ENCODE measurements at places on chromosomes 6 and 20.

DNA sequence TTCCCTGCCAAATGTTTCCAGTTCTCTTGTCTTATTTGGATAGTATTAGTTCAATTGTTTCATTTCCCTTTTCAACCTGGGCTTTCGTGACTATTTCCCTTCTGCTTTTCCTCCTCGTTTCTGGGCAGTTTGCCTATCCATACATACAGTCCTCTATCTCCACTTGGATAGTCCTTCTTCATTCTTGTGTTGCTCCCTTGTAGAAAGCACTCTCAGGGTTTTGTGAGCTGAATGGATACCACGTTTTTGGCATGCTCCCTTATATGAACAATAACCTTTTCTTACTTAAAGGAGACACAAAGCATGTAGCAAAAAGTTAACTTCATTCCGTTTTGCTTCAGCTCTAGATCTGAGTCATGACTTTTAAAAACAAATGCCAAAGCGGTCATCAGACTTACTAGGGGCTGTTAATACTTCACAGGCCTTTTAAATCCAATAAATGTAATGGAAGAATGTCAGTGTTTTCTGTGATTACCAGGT, 16.6 kb downstream of the CRYBG1 start:
- no peak for DNase-seq

DNA sequence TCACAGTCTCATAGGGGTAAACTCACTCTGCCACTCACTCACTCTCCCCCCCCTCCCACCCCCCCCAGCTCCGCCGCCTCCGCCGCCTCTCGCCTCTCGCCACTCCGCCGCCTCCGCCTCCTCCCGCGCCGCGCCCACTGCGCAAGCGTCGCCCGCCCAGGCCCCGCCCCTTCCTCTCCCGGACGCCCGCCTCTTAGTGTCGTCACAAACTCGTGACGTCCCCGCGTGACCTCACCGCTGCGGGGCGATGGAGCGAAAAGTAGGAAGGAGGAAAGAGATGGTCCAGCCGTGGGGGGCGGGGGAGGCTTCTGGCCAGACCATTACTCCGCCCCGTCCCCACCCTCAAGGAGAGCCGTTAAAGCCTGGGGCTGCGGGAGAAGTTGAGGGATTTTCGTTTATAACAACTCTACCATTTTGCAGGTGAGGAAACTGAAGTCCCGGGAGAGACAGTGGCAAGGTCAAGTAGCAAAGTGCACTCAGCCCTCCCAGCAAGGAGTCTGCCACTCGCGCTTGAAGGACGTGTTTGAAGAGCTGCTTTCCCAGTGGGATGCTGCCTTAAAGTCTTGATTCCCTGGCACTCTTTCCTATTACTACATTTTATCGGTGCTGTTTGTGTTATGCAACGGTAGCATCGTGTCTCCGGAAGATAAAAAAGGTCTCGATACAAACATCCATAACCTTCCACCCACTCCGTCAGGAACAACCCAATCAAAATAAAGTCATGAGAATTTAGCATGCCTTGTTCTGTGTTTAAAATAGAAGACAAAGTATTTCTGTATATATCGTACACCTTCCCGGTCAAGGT, at the start of gene ILRUN:
Gene ILRUN, minus strand, starts transcription at position 29 of the 805 bp plus-strand sequence. CDS start 164 bp downstream, outside the sequence.
- peak; percentile 88 for DNase-seq

DNA sequence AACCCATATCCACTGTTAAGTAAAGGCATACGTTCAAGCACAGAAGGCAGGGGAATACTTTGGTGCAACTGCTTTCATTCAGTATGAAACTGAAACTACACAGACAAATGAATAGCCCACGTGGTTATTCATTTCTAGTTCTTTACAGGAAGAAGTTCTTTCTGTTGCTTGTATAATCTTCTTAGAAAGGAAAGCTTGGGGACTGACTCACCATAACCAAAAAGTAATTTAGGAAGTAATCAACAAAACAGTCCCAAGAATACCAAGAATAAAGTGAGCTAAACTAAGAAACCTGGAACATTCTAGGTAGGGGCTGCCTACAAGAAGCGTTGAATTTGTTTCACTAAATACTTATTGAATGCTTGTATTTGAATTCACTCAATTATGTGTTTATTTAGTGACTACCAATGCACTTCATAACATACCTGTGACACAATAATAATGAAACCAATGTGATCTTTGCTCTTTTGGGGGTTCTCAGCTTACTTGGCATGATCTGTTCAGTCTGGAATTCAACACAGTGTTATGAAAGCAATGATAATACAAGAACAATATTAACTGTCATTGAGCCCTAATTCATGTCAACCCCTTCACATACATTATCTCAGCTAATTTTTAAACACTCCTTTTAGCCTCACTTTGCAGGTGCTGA, 25.1 kb upstream of the KIAA0408 start:
- DNase-seq: no peak

DNA sequence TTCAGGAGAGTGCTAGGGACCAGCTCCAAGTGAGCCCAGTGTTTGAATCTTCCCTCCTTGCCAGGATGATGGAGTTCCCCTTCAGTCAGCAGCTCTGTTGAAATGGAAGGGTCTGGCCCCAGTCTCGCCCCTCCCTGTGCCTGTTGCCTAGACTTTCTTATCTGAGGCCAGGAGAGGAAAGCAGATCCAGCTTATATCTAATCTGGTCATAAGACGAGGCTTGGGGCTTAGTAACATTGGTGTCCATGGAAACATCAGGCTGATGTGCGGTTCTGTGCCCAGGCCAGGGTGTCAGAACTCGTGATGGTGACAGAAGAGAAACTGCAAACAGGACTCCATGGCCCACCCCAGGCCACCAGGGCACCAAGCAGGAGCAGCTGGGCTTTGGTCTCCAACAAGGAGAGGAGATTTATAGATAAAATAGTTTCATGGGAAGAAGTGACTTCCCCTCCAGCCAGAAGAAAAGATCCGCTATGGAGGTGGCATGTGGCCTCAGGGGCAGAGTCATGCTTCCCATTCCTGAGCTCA, 9.8 kb downstream of the MAS1L start:
- no peak for DNase-seq

DNA sequence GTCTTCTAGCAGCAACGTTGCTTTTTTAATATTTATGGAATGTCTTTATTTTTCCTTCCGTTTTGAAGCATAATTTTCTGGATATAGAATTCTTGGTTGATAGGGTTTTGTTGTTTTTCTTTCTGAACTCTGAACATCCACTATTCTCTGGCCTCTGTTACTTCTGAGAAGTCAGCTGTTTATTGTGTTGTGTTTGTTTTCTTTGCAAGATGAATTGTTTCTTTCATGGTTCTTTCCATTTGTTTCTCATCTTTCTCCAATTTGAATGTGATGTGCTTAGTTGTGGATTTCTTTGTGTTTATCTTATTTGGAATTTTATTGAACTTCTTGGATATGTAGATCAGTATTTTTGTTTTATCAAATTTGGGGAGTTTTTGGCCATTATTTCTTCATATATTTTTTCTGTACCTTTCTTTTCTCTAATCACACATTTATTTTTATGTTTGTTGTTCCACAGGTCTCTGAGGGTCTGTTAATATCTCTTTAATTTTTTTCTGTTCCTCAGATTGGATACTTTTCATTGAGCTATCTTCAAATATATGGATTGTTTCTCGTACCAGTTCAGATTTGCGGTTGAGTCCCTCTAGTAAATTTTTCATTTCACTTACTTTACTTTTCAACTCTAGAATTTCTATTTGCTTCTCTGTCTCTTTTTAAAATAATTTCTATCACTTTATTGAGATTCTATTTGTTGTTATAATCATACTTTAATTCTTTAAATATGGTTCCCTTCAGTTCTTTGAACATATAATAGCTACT, 18.0 kb downstream of the HIVEP1 start:
- DNase-seq: no peak

DNA sequence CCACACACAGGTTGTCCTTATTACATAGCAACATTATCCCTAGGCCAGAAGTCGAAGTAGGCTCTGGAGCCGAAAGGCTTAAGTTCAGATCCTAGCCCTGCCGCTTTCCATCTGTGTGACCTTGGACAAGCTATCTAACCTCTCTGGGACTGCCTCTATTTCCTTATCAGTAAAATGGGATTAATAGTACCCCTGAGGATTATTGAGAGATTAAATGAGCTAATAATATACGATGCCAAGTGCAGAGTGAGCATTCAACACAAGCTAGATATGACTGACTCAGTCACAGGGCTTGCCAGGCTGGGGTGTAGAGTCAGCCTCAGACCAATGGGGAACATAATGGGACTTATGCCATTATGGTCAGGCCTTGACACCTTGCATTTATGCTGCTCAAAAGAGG, 8.9 kb upstream of the SPATA2 start:
- no peak for DNase-seq

- DNase-seq: no peak
Observed at GRCh38 chr6:10144772-10145171, 270.1 kb downstream of the TFAP2A start.

- no peak for DNase-seq
Observed at GRCh38 chr6:107488875-107489635, 862 bp upstream of the SOBP start.

DNA sequence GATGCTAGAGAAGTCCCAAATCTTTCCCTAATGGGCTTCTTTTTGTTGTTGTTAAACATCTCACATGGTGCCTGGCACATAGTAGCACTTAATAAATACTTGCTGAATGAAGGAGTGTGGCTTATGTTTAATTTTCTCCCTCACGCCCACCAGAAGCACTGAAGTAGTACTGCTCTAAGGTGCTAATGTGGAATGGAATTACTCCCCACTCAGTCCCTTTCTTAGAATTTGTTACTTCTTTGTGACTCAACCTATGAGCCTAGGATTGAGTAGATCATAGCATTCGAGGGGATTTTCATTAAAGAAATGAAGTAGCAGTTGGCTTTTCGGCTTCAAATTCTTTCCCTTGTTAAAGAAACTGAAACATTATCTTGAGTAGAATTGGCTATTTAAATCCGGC, 192.8 kb downstream of the CLIC5 start:
- no peak for DNase-seq

- no peak for DNase-seq
Observed at GRCh38 chr20:52425253-52425652, 233.7 kb upstream of the ZFP64 start.

GRCh38 chr6:135088818-135089809, 34.5 kb upstream of the HBS1L start:
- DNase-seq: no peak

GRCh38 chr6:127716465-127716864, 139.5 kb downstream of the C6orf58 start:
- no peak for DNase-seq

DNA sequence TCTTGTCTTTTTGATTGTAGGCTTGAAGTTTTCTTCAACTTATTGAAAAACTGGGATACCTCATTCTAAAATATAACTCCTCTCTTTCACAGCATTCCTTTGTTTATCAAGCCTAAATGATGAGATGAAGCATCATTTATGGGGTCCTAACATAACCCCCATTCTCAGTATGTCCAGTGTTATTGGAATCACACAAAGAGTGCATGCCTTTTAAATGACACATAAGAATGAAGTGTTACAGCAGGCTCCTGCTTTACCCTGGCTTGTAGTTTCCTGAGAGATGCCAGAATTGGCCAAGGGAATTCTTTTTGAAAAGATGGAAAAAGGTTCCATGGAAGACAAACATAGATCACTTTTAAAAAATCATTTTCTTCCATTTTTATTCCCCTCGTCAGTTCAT, 502.4 kb downstream of the BCKDHB start:
- no peak for DNase-seq

DNA sequence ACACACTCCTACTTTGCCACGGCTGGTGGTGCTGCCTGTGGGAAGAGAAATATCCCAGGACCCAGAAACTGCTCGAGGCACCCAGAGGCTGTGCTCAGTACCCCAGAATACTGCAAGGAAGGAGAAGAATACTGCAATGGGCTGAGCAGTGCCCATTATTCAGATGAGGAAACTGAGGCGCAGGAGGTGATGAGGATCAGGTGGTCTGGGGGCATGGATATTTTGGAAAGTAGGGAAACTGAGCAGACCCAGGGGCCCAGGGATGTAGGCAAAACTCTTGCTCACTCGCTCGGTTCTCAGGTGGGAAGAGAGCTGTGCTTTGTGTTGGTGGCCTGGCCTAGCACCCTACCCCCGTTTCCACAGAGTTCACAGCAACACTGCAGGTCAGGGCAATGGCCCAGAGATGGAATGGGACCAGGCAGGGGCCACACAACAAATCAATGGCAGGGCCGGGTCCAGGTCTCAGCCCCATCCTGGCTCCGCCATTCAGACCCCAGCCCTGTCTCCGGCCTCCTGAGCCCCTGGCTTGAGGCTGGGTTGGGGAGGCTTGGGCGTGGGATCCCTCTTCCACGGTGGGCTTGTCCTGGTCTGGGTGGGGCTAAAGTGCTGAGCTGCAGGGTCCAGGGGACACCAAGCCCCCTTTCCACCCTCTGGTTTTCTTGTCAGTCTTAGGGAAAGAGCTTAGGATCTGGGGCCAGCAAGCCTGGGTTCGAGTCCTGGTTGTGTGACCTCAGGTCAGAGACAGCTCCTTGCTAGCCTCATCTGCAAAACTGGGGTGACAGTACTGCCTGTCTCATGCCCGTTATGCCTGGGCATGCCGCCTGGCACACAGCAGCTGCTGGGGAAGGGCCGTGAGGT, 33.9 kb downstream of the SUN5 start:
- DNase-seq: no peak

GRCh38 chr6:81562169-81562568, 190.3 kb downstream of the TENT5A start:
- DNase-seq: no peak

GRCh38 chr6:113347436-113347835, 509.7 kb upstream of the MARCKS start:
- no peak for DNase-seq

GRCh38 chr6:154521412-154521811, 10.9 kb upstream of the CNKSR3 start:
- no peak for DNase-seq

DNA sequence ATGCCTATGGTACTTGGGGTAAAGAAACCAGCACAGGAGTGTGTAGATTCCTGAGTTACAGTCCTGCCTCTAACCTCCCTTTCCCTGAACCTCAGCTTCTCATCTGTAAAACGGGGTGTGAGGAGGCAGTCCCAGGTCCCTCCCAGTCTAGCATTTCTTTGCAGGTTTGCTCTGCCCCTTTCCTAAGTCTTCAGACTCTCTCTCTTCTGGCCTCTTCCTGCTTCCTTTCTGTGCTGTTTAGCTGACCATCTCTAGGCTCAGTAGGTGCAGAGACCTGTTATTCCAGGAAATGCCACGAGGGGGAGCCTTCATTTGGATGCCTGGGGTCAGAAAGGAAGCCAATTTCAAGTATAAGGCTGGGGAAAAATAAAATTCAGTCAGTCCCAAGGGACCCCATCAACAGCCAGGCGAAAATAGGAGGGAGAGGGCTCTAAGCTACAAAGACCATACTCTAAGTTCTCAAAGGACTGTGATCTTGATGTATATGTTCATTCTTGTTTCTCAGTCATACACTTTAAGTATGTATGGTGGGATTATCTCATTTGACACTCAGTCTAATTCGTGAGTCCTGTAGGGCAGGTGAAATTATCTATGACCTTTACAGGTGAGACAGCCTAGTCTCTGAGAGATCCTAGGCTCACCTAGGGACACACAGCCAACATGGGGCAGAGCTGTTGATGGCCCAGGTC, 89.1 kb downstream of the NCR2 start:
- DNase-seq: peak; percentile 60

- DNase-seq: no peak
Observed at GRCh38 chr6:10643201-10643651, 51.2 kb downstream of the C6orf52 start.
